ENCODE measurements at places on chromosomes 4 and X.

GRCh38 chr4:30743897-30744296 is 23.7 kb downstream of the PCDH7 start:
- DNase-seq: no peak

DNA sequence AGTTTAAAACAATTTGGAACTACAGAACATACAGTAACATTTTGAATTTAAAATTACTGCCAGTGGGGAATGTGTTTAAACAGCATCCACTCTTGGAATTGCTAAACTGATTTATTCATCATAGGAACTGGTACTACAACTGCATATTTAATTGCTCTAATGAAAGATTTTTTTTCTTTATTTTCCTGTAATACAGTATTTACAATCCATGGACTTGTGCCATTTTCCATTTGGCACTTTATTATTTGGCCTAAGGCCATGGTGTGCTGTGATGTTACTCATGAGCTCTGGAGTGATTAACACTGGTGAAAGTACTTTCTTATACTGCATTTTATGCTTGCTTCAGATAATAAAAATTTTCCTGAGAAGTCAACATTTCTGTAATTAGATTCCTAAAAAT is 69.7 kb upstream of the NUDT6 start:
- DNase-seq: no peak

GRCh38 chrX:149392921-149393320 is 112.2 kb downstream of the IDS start:
- no peak for DNase-seq

GRCh38 chr4:1619151-1619672 is 64.9 kb downstream of the FAM53A start:
- no peak for DNase-seq

GRCh38 chr4:158121161-158121579 is 51.7 kb downstream of the GASK1B start:
- no peak for DNase-seq

GRCh38 chrX:71320126-71320525 is 18.6 kb downstream of the ITGB1BP2 start:
- DNase-seq: no peak

DNA sequence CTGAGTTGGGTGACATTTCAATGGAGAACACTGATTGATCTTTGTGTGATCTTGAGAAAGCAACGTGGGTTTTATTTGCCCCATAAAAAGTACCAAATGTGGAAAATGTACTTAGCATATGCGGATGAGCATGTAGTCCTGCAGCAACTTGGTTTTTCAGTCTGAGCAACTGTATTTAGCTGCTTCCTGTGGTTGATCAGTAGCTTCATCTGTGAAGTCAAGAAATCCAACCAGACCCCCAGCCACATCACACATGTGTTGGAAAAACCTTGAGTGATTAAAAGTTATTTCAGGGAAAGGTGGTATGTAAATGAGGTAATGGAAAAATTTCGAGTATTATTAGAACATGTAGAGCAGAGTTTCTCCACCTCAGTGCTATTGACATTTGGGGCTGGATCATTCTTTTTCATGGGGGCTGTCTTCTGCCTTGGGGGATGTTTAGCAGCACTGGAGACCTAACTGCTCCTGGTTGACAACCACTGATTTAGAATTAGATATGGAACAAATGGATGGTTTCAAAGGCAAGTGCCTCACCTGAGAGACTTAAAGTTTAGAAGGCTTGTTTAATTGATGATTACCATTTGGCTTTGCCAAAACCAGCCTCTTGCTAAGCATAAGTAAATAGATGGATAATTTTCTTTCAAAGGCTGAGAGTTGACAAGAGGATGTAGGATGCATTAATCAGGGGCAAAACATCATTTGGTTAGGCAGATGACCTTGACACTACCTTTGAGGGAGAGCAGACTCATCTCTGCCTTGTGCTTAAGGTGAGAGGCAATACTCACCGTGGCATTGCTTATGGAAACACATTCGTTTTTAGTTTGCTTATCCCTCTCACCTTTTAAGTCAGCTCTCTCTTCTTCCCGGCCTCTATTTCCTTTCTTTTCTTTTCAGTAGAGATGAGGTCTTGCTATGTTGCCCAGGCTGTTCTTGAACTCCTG is 193.0 kb upstream of the RPS6KA3 start:
- no peak for DNase-seq

GRCh38 chr4:141241986-141242385 is 21.3 kb downstream of the ZNF330 start:
- no peak for DNase-seq

GRCh38 chr4:16772366-16772850 is 126.0 kb downstream of the LDB2 start:
- DNase-seq: no peak

DNA sequence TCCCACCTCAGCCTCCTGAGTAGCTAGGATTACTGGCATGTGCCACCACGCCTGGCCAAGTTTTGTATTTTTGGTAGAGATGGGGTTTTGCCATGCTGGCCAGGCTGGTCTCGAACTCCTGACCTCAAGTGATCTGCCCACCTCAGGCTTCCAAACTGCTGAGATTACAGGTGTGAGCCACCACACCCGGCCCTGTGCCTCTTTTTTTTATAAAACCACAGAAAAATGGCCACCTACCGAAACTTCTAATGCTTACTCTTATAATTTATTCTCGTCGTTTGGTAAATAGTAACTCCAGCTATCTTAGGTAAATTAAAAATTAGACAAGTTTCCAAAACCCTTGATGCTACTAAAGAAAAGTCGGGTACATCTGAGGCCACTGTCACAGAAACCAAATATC is 54.4 kb downstream of the IRF2 start:
- DNase-seq: no peak

DNA sequence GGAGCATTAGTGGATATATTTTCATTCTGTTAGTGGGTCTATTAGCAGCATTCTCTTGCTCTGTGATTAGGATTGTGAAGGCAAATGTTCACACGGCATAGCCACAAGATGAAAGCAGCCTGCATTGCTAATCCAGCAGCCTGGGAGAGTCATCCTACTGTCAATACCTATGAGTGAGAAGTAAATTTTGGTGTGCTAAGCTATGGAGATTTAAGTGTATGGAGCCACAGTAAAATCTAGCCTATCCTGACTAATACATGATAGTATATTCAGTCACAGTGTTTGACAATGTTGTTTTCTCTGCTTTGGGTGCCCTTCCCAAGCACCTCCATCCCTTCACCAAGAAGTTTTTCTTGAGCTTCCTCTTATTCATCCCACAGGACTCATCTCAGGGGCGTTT is 47.2 kb upstream of the TMPRSS11F start:
- no peak for DNase-seq

GRCh38 chrX:65677954-65678469 is 10.6 kb downstream of the MSN start:
- DNase-seq: no peak

DNA sequence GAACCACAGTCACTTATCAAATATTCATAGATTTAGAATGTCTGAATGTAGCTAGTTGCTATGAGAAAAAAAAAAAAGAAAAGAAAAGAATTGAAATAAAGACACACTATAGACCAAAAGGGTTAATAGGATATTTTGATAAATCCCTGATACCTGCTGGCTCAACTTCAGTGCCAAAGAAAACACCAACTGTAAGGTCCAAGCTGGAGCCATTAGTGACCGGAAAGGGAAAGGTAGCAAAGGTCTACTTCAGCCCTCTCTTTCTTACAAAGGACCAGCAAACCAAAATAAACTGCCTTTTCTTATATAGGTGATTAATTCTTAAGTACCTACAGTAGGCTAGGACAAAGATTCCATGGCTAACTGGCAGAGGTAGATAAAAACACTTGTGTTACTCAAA is 9.7 kb downstream of the CBR4 start:
- DNase-seq: no peak

GRCh38 chrX:32576885-32577284 is 634.5 kb downstream of the DMD start:
- DNase-seq: no peak

DNA sequence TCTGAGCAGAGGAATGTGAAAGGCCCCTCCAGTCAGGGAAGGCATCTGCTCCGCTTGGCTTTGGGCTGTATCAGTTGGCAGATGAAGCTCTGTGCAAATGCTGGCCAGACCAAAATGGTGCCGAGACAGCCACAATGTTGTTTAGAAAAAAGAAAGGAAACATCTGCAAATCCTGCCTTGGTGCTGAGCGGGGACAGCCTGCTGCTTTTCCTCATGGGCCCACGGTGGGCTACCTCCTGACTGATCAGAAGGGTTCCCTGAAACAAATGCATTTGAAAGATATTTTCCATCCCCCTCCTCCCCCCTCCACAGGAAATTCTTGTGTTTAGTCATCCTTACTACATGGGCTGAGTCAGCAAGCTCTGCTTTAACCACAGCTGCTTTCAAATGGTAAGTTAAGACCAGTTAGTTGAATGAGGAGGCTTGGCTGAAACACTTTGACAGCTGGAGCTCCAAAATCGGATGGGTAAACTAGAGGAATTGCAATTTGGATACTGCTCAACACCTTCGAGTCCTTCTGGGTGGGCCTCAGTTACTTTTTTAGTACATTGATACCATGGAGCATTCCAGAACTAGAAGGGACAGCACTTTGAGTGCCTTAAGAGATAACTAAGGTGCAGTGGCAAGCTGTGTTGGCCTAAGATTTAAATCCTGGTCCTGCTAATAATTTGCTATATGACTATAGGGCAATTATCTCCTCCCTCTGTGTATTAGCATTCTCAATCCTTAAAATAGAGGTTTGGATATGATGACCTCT is 36.0 kb downstream of the PLAC1 start:
- DNase-seq: no peak

All from anterior cingulate cortex (tissue), 58 donors.